Panc1 (cell line): ENCODE measurements at places on chromosomes 3 and 15.

DNA sequence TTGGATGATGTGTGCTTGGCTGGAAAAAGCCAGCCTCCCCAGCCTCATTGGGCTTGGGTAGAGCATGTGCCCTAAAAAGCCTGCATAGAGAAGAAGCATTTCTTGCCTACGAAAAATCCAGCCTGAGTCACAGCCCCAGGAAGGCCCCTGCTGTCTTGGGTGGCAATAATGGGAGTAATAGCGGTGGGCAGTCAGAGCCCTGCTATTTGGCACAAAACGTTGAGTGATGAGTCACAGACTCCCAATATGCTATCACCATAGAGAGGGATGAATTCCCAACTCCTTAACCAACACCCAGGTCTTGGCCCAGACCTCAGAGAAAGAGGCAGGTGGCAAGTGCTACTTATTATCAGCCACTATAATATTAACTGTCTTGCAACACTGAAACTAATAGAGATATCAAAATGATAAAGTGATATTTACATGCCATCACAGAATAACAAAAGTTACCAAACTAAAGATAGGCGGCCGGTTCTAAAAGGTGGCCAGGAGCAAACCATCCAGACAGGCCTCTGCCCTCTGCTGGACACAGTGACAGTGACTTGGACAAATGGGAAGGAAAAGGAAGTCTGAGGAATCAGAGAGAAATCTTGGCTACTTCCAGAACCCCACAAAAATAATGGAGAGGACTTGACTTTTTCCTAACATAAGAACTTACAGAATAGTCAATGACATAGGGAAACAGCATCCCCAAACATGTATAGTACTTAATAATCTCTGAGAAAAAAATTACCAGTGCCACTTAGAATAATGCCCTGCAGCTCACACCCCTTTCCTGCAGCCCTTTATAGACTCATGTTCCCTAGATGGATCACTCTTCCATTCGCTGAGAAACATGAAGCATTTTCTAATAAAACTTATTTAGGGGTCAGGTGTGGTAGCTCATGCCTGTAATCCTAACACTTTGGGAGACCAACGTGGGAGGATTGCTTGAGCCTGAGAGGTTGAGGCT lies 51.9 kb upstream of the MUC13 start:
- DNase-seq = no peak

GRCh38 chr3:86661817-86662216 lies 329.1 kb downstream of the VGLL3 start:
- DNase-seq = no peak

DNA sequence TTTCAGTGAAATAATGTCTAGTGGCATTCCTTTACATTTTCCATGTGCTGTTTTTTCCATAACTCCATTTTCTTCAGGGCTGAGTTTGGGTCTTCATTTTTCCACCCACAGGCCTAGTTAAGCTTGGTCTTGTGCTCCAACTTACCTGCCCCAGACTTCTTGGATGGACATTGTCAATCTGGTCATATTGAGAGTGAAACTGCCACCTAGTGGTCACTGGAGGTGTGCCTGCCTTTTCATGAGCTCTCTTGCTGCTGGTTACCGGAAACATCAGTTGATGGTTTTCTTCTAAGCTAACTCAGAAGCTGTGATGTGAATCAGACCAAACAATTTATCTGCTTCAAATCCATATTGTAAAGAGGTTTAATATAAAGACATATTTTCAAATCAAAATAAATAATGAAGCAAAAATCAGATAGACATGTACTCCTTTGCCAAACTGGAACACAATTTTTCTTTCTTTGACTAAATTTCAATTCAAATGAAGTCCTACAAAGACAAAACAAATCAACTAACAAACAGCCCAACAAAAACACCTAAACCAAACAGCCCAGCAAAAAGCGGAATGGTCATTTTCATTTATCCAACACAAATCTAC lies 135.1 kb upstream of the RASGRP1 start:
- no peak for DNase-seq

DNA sequence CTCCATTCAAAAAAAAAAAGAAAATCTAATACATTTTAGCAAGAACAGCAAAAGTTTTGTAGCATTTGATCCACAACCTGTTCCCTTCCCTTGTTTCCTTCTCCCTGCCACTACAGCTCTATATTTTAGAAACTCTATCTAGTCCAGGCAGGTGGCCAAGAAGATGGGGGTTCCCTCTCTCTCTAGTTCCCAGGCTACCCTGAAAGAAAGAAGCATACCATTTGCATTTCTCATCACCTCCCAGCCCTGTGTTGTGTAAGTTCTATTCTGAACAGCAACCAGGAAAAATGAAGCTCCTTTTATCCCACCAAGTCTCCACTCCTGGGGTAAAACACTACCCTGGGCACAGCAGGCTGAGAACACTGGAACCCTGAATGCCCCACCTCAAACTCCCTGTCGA lies 100.0 kb downstream of the PCCB start:
- no peak for DNase-seq

GRCh38 chr15:73150831-73151230 lies 98.6 kb downstream of the NEO1 start:
- no peak for DNase-seq

DNA sequence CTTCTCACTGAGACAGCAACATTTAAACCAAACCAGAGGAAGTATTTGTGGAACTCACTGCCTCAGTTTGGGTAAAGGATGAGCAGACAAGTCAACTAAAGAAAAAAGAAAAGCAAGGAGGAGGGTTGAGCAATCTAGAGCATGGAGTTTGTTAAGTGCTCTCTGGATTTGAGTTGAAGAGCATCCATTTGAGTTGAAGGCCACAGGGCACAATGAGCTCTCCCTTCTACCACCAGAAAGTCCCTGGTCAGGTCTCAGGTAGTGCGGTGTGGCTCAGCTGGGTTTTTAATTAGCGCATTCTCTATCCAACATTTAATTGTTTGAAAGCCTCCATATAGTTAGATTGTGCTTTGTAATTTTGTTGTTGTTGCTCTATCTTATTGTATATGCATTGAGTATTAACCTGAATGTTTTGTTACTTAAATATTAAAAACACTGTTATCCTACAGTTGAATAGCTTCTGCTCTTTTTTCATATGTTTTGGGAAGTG lies 23.3 kb downstream of the CLDN18 start:
- no peak for DNase-seq

DNA sequence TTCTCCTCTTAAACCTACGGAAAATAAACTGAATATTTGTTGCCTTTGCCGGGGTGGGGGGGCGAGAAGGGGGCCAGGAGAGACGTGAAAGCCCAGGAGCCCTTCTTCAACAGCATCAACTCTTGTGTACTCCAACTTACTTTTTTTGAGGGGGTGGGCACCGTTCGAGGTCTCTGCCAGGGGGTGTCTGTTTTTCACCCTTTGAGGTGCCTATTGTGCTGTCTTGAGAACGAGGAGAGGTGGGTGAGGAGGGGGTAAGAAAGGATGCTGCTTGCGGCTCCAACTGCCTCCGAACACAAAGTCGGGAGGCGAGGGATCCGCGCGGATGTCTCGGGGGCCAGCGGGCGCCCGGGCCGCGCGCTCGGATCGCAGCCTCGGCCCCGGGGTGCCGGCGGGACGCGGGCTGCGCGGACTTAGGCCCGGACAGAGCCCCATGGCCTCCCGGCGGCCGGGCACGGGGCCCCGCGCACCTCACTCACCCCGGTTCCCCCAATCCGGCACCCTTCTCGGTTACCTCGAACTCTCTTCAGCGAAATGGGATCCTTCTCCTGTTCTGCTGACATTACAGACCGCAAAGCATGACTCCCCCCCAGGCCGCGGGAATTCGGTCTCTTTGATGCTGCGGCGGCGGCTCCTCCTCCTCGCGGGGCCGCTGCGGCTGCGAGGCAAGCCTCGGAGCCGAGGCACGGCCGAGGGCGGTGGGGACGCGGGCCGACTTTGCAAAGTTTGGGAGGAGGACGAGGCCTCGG lies 650 bp downstream of the PYGO1 start:
- no peak for DNase-seq

DNA sequence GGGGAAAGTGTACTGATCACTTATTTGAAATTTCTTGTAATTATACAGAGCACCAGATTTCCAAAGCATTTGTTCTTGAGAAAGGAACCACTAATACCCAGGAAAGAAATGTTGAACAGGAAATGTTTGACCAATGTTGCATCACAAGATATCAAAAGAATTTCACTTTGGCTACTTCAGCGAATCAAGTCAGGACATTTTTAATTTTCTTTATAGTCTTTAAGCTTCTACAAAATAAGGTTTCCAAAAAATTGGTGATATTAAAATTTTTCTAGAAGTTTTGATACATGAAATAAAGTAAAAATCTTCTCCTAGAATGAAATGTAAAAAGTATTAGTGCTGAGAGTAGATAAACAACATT lies 421.9 kb downstream of the MECOM start:
- no peak for DNase-seq

DNA sequence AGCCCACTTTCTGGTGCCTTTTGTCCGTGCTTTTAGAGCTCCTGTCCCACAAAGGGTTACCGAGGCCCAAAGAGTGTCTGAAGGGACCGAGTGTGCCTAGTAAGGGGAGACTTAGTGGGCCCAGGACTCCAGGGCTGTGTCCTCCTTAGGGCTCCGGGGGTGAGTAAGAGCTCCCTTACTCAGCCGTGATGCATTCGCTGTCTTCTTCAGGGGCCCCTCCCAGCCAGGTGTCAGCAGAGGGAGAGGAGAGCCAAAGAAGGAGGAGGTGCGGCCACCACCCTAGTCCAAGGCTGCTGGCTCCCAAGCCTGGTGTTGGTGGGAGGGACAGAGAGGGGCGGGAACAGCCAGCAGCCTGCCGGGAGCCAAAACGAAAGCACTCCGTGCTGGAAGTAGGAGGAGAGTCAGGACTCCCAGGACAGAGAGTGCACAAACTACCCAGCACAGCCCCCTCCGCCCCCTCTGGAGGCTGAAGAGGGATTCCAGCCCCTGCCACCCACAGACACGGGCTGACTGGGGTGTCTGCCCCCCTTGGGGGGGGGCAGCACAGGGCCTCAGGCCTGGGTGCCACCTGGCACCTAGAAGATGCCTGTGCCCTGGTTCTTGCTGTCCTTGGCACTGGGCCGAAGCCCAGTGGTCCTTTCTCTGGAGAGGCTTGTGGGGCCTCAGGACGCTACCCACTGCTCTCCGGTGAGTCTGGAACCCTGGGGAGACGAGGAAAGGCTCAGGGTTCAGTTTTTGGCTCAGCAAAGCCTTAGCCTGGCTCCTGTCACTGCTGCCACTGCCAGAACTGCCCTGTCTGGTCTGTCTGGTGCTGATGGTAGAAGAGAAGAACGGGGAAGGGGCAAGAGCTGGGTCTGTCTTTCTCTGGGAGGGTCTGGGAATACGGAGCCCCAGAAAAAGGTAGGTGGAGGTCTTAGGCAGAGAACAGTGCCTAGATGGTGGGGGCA lies at the start of gene IL17RC:
IL17RC (plus strand) TSS at position 365 of the 947 bp plus-strand sequence; CDS start at position 583, 218 bp downstream.
- DNase-seq = no peak

- DNase-seq = no peak
Observed at GRCh38 chr3:46884929-46885328, 7.4 kb downstream of the PTH1R start.

DNA sequence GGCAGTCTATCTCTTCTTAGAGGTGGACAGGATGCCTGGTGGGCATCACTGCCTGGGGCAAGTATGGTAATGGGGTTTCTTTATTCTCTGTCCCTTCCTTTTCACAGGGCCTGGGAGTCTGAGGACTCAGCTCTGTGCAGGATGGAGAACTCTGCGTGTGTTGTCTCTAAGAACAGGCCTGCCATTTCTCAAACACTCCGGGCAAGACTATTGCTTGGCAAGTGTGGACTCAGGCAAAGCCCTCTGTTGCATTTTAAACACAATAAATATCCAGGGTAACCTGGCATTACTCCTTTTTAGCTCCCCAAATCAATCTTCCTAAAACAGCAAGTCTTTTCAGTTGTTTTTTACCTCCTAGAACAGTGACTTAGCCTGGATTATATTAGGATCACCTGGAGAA lies 185.1 kb upstream of the ROPN1 start:
- no peak for DNase-seq

GRCh38 chr3:183064475-183064874 lies 34.8 kb downstream of the MCCC1 start:
- DNase-seq = no peak

GRCh38 chr15:50365971-50366370 lies 11.0 kb upstream of the GABPB1 start:
- no peak for DNase-seq

DNA sequence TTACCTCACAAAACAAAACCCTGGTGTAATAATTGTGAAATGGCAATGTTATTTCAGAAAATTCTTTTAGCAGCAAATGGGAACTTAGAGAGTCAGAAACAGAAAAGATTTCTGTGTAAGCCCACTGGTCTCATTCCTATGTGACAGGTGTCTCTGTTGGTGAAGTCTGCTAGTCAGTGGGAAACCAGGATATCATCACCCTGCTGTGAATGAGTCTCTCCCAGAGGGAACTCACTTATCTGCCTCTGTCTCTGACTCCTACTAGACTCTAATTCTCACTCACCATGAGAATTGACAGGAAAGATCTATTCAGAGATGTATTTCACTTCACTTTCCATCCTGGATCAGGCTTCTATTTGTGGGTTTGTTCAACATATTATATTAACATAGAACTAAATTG lies 266.0 kb downstream of the EPHA3 start:
- DNase-seq = no peak

DNA sequence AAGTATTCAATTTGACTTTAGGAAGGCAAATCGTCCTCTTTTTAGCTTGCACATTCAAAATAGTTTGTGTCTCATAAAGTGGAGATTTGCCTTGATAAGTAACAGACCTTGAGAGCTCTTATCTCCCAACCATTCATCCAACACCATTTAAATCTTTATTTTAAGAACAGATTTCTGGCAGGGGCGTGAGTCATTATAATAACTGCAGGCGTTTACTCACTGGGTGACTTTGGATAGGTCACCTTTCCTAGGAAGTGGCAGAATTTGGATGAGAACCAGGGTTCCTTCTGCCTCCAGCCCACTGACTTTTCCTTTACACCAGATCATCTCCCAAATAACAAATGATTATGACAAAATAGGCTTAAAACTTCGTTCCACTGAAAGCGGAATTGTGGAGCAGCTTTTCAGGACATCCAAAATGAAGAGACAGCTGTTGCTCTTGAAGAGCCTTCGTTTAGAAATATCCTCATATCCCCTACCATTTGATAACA lies 5.0 kb downstream of the LMCD1 start:
- no peak for DNase-seq
